Neural progenitor cell (in vitro differentiated cells): ENCODE measurements at places on chromosomes 7 and 10.
A peak's percentile ranks its signal among the peaks of the same experiment; 100 is the strongest.

DNA sequence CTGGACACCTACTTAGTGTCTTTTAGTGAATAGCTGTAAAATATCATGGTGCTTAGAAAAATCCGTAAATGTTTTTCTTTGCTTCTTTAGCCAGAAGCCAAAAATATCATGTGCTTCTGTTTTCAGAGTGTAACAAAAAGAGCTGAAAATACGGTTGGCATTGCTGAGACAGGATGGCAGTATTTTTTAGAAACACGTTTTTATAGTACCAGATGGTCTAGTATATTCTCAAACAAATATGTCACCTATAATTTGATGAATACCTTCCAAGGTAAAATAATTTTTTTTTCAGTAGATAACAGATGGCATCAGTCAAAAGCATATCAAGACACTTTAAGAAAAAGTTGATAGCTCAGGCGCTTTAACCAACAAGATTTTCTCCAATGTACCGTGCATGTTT, 326.6 kb downstream of the PHF14 start:
- H3K4me1 ChIP-seq, result no peaks in the 10 kb centered on the region
- H3K36me3 ChIP-seq, result no peaks in the 10 kb centered on the region
- H3K4me3 ChIP-seq, result no peak overlapping the region
- H3K27ac ChIP-seq, result no peak overlapping the region
- DNase-seq, result no peak

GRCh38 chr10:108421266-108421665, 1256.8 kb upstream of the SORCS1 start:
- DNase-seq, result no peak
- no peaks in the 10 kb centered on the region for H3K36me3 ChIP-seq
- H3K4me3 ChIP-seq, result no peak overlapping the region
- H3K4me1 ChIP-seq, result no peaks in the 10 kb centered on the region
- no peak overlapping the region for H3K27ac ChIP-seq
- no peaks in the 10 kb centered on the region for H3K27me3 ChIP-seq

DNA sequence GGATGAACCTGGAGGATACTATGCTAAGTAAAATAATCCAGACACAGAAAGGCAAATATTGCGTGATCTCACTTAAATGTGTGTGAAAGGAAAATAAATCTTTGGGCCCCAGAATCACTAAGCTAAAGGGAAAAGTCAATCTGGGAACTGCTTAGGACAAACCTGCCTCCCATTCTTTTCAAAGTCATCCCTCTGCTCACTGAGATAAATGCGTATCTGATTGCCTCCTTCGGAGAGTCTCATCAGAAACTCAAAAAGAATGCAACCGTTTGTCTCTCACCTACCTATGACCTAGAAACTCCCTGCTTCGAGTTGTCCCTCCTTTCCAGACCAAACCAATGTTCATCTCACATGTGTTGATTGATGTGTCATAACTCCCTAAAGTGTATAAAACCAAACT, 40.1 kb upstream of the LAMB4 start:
- H3K4me3 ChIP-seq, result no peak overlapping the region
- H3K27me3 ChIP-seq, result no peaks in the 10 kb centered on the region
- no peak for DNase-seq
- no peaks in the 10 kb centered on the region for H3K36me3 ChIP-seq

DNA sequence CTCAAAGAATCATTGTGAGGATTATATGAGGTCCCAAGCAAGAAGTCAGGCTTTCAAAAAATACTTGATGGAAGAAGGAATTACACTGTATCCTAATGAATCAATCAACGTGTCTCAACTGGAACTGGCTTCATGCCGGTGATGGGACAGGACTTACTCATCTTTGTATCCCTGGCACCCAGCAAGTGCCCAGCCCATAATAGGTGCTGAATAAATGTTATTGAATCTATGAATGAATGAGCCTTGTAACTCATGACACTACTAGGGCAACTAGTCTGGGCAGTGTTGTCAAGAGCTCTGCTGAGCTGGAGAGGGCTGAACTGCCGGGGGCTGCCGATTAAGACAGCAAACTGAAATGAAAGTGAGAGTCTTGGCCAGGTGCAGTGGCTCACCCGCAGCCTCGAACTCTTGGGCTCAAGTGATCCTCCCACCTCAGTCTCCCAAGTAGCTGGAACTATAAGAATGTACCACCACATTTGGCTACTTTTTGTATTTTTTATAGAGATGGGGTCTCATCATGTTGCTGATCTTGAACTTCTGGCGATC, 87.2 kb upstream of the KIF5B start:
- no peak overlapping the region for H3K27ac ChIP-seq
- no peaks in the 10 kb centered on the region for H3K36me3 ChIP-seq
- H3K4me1 ChIP-seq, result peaks cover 7% of the 10 kb centered on the region
- DNase-seq, result no peak
- H3K27me3 ChIP-seq, result no peaks in the 10 kb centered on the region

- no peaks in the 10 kb centered on the region for H3K27me3 ChIP-seq
- no peak for DNase-seq
- no peak overlapping the region for H3K27ac ChIP-seq
- H3K4me3 ChIP-seq, result no peak overlapping the region
Observed at GRCh38 chr7:148222721-148223120, 367.8 kb upstream of the C7orf33 start.

GRCh38 chr7:153852261-153852660, 199.9 kb upstream of the DPP6 start:
- no peaks in the 10 kb centered on the region for H3K27me3 ChIP-seq
- H3K4me3 ChIP-seq, result no peak overlapping the region
- H3K4me1 ChIP-seq, result no peaks in the 10 kb centered on the region
- H3K36me3 ChIP-seq, result peaks cover 3% of the 10 kb centered on the region

DNA sequence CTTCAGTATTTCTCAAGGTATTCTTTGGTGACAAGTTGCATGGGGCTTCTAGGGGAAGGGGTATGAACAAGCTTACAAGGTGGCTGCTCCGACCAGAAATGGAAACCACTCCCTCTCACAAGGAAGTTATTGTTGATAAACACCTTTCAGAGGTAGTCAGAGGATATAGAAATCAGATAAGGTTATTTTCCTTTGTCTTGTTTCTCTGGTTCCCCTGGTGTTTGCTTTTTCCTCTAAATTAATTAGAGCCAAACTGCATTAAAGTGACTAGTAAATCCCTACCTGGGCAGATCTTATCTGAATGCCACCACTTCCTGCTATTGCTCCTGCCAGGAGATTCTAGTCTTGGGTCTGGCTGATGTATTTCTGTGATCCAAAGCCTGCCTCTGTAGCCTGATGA, 725.4 kb downstream of the INHBA start:
- no peaks in the 10 kb centered on the region for H3K36me3 ChIP-seq
- no peaks in the 10 kb centered on the region for H3K27me3 ChIP-seq
- no peaks in the 10 kb centered on the region for H3K4me1 ChIP-seq
- H3K4me3 ChIP-seq, result no peak overlapping the region
- no peak overlapping the region for H3K27ac ChIP-seq

GRCh38 chr10:87058171-87058570, 36.5 kb downstream of the GLUD1 start:
- no peak overlapping the region for H3K4me3 ChIP-seq
- H3K27me3 ChIP-seq, result no peaks in the 10 kb centered on the region
- peaks cover 16% of the 10 kb centered on the region for H3K4me1 ChIP-seq
- peak overlapping the region; percentile 53 for H3K27ac ChIP-seq

DNA sequence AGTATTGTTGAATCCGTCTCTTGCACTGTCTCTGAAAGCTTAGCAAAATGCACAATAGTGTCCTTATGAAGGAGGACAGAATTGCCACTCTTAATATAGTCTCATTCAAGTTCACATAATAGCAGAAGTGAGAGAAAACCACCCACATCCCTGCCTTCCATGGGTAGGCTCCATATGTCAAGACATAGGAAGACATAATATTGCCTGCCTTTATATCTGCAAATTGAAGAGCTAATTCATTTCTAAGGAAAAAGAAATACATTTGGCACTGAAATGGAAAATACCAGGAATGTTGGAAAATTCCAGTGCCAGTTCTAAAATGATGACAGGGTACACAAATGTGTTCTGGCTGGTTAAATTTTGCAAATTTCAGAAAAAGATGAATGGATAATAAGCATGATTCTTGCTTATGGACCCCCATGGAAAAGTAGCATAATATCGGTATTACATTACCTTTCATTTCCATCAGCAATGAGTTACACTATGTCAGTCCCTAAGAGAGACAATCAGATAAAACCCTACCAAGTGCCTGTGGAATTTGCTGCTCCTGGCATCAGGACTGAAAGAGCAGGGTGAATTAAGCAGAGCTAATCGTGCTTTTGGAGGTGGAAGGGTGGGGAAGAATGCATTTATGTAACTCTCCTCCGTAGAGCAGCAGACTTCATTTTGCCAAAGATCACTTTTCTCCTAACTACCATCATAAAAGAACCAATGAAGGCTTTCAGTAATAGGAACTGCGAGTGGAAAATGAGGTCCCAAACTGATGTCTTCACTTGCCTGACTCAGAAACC, 312.6 kb downstream of the FGFR2 start:
- H3K36me3 ChIP-seq, result no peaks in the 10 kb centered on the region
- H3K4me1 ChIP-seq, result peaks cover 27% of the 10 kb centered on the region
- H3K27me3 ChIP-seq, result no peaks in the 10 kb centered on the region
- no peak overlapping the region for H3K27ac ChIP-seq

DNA sequence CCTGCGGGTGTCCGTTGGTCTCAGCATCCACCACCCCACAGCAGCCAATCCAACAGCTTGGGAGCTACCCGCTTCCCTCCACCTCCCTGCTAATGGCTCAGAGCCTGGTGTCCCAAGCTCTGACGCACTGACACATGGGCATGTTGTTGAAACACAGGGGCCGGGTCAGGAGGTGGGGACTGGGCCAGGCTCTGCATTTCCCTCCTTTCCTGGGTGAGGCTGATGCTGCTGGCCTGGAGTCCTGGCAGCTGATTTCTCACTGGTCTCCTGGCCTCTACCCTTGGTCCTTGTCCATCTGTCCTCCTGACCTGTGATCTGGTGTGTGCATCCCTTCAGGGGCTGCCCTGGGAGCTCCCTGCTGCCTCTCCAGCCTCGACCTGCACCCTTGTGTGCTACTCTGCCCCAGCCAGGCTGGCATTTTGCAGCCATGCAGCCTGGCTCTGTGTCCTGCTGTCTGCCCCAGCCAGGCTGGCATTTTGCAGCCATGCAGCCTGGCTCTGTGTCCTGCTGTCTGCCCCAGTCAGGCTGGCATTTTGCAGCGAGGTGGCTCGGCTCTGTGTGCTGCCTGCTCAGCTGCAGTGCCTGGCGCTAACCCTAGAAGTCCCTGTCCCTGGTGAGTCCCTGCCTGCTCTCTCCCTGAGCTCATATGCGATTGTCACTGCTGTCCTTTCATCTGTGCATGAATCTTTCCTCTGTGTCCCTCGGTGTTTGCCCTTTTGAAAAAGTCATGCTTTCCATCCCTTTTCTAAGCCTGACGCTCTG, 14.0 kb downstream of the AMZ1 start:
- H3K27ac ChIP-seq, result no peak overlapping the region
- H3K4me3 ChIP-seq, result no peak overlapping the region
- H3K36me3 ChIP-seq, result no peaks in the 10 kb centered on the region

GRCh38 chr10:6956562-6956961, 376.5 kb upstream of the PRKCQ start:
- no peak overlapping the region for H3K27ac ChIP-seq
- H3K4me3 ChIP-seq, result no peak overlapping the region
- no peak for DNase-seq
- peaks cover 6% of the 10 kb centered on the region for H3K4me1 ChIP-seq
- H3K27me3 ChIP-seq, result no peaks in the 10 kb centered on the region
- no peaks in the 10 kb centered on the region for H3K36me3 ChIP-seq

GRCh38 chr10:93996551-93996950, 2.8 kb downstream of the PLCE1 start:
- peaks cover 71% of the 10 kb centered on the region for H3K27me3 ChIP-seq
- no peak overlapping the region for H3K27ac ChIP-seq
- no peak overlapping the region for H3K4me3 ChIP-seq
- DNase-seq, result no peak

- no peaks in the 10 kb centered on the region for H3K27me3 ChIP-seq
- H3K4me1 ChIP-seq, result no peaks in the 10 kb centered on the region
- H3K36me3 ChIP-seq, result no peaks in the 10 kb centered on the region
- H3K27ac ChIP-seq, result no peak overlapping the region
- no peak overlapping the region for H3K4me3 ChIP-seq
- no peak for DNase-seq
Observed at GRCh38 chr7:144386741-144387140, 16.8 kb downstream of the NOBOX start.

DNA sequence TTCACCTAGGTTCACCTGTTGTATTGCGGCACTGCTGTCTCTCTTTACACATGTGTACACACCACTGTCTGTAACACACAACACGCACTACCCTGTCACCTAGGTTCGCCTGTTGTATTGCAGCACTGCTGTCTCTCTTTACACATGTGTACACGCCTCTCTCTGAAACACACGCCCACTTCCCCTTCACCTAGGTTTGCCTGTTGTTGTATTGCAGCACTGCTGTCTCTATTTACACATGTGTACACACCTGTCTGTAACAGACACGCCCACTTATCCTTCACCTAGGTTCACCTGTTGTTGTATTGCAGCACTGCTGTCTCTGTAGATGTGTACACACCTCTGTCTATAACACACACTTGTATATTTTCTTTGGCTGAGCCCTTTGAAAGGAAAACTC, 51.5 kb downstream of the WDR37 start:
- H3K27me3 ChIP-seq, result no peaks in the 10 kb centered on the region
- no peak overlapping the region for H3K27ac ChIP-seq
- H3K36me3 ChIP-seq, result no peaks in the 10 kb centered on the region

DNA sequence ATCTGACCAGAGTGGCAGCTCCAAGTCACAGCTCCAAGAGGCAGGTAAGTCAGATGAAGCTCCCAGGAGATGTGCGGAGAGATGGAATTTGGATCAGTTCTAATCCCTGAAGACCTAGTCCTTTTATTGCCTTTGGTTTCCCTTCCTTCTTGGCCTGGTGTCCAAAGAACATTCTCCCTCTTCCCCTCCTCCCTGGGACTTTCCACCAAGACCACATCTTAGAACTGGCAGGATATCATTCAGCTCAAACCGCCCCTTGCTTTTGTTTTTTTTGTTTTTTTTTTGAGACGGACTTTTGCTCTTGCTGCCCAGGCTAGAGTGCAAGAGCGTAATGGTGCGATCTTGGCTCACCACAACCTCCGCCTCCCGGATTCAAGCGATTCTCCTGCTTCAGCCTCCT, 190.8 kb downstream of the GFRA1 start:
- H3K4me1 ChIP-seq, result peaks cover 8% of the 10 kb centered on the region
- no peak overlapping the region for H3K4me3 ChIP-seq
- no peaks in the 10 kb centered on the region for H3K27me3 ChIP-seq

DNA sequence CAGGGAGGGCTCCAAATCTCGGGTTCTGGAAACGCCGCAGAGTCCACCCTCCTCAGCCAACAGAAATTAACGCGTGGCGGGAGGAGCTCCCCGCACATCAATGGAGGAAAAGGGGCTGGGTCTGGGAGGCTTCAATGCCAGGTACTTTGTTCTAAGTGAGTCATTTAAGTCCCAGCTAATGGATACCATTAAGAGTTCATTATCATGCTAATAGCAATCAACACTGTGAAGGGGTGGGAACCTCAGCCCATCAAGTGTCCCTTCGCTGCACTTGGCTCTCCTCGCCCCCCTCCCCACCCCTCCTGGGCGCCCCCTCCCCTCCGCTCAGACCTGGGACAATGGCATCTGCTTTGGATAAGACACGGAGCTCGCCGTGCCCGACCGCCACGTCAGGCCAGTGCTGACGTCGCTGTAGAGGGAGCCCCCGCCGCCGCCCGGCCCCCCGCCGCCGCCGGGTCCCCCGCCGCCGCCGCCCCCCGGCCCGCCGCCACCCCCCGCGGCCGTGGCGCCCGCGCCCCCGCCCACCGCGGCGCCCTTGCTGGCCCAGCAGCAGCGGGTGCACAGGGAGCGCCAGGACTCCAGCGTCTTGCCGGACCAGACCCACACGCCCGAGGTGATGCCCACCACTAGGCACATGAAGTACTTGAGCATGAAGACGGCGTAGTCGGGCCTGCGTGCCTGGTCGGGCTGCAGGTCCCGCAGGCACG, 2.9 kb downstream of the FZD8 start:
- H3K4me1 ChIP-seq, result peaks cover 46% of the 10 kb centered on the region
- H3K27ac ChIP-seq, result no peak overlapping the region
- peak overlapping the region; percentile 49 for H3K4me3 ChIP-seq
- H3K36me3 ChIP-seq, result no peaks in the 10 kb centered on the region
